ENCODE measurements at places on chromosomes 3 and 15.
A peak's percentile ranks its signal among the peaks of the same experiment; 100 is the strongest.

DNA sequence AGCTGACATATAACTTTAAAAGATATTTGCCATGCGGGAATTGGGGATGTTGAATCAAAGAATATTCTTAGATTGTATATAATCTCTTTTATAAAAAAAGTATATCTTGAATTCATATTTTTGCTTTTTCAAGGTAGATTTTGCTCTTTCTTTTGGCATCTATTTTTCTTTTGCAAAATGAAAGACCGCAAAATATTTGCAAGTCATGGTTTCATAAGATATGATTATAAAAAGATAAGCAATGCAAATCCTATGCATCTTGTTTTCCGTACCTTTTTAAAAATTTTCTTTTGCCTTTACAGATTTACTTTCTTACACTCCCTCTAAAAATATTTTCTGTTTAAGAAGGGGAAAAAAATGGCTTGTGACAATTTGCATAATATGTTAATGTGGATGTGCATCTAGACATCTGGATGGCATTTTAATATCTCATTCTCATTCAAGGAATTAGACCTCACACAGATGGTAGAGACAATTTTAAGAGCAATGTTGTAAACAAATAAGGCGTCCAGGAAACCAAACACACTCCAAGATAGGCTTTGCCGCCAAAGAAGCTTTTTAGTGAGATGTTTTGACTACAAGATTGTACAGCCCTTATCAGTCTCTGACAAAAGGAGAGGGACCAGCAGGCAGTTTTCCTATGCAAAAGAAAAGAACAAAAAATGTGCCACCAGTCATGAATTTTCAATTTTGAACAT lies 371.1 kb downstream of the CHL1 start:
- DNase-seq: no peak

GRCh38 chr3:41011854-41012253 lies 187.5 kb upstream of the CTNNB1 start:
- DNase-seq: no peak

DNA sequence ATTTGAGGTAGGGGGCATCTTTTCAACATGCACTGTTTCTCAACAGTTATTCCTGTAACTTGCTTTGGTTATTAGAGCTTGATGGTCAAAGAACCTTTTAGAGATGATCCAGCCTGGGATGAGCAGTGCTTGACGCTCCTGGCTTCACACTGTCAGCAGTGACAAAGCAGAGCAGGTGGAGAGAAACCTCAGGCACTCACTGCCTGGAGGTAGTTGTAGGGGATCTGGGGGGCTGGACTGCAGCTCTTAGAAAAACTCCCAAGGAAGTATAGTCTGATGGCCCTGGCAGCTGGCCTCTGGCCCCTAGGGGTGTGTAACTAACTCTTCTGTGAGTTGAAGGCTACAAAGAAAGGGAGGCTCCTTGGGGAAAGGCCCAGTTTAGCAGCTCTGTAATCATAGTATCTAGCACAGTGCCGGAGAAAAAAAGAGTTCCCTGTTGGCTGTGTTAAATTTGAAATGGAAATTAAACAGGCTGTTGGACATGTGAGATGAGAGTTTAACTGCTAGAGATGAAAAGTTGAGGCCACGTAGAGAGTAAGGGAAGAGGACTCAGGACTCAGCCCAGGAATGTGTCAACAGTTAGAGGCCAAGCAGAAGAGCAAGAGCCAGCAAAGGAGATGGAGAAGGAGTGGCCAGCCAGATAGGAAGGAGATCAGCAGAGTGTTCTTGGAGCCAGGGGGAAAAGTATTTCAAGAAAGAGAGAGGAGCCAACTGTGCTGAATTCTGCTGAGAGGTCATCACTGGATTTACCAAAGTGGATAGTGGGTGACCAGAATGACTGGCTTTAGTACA lies 14.2 kb downstream of the OXNAD1 start:
- DNase-seq: no peak

DNA sequence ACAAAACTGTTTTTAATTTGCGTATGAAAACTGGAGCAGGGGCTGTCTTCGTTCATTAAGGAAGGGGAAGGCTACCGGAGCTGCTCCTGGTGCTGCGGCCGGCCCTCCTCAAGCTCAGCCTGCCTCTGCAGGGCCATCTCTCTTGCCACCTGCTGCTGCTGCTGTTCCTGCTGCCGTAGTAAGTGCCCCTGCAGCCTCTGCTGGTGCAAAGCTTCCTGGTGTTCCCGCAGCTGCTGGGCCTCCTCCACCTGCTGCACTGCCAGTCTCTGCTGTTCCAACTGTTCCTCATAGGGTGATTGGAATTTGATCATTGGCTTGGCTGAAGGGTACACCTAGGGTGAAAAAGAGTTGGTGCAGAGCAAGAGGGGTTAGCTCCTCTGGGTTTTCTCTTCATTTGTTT lies 66.0 kb downstream of the GOLIM4 start:
- no peak for DNase-seq

DNA sequence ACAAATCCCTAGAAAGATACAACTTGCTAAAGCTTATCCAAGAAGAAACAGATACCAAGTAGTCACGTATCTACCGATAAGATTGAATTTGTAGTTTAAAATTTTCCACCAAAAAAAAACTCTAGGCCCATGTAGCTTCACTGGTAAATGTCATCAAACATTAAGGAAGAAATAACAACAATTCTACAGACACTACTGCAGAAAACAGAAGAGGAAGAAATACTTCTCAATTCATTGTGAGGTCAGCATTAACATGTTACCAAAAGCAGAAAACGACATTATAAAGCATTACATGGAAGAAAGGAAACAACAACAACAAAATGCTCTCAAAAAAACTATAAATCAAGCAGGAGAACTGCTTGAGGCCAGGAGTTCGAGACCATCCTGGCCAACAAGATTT lies 27.5 kb upstream of the TM4SF19 start:
- no peak for DNase-seq

DNA sequence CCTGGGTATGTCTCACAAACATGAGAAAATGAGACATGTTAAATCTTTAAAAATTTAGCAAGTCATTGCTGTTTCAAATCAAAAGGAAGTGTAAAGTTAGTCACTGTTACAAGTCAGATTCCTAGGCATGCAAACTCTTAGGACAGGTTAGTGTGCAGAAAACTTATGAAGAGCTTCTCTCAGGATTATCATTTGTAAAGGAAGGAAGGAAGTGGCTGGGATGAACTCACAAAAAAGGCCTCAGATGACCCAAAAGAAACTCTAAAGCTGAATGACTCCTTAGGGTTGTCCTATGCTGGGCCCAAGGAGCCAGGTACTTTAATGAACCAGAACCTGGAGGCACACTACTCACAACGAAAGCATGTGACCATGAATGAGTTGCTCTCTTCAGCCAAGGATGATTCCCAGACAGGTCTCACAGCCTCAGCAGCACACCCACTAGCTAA lies 25.0 kb downstream of the MSL2 start:
- DNase-seq: no peak

DNA sequence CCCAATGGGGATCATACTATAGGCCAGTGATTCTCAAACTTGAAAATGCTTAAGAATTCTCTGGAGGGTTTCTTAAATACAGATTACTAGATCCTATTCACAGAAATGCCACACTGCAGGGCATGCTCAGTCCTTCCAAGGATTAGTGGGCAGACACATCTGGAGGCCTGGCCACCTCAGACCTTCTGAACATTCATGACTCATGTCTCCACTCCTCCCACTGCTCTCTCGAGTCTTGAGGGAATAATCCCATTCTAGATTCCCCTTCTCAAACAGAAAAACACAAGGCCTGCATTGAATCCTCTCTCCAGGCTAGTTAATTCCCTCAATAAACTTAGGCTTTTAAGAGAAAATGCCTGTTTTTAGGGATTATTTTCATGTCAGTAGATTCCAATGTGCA lies 22.1 kb downstream of the ZNF621 start:
- DNase-seq: peak; percentile 35

DNA sequence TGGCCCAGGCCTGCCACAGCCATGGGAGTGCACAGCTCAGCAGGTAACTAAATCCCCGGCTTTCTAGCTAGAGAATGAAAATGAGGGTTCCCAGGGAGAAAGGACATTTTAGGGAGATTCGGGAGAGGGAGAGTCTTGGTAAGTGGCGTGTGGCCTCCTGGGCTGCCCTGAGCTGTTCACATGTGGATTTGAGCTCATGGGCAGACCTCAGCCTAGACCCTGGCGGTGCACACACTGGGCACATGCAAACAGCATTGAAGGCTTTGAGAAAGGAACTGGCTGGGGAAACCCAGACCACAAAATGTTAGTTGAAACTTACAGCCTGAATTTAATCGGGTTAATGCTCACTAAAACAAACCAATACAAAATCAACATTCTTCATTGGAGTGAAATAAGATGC lies 72.4 kb downstream of the TFRC start:
- DNase-seq: no peak

DNA sequence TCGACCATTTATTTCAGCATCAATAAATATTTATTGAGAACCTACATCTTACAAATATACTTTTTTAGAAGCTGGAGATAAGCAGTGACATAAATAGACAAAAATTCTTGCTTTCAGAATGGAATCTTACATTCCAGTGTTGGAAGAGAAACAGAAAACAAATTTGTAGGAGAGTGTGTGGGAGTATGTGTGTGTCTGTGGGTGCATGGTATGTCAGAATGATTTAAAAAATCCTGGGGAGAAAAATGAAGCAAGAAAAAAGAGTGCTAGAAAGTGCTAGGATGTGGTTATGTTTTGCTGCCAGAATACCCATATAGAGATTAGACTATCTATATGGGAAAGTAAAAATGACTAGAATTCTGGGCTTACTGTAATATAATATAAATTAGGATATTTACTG lies 561.7 kb upstream of the SGO1 start:
- DNase-seq: peak; percentile 28

- no peak for DNase-seq
Measured at GRCh38 chr15:72566973-72567372, 87.5 kb upstream of the GOLGA6B start.

GRCh38 chr3:179149406-179149867 lies 1.3 kb downstream of the PIK3CA start:
- DNase-seq: no peak

DNA sequence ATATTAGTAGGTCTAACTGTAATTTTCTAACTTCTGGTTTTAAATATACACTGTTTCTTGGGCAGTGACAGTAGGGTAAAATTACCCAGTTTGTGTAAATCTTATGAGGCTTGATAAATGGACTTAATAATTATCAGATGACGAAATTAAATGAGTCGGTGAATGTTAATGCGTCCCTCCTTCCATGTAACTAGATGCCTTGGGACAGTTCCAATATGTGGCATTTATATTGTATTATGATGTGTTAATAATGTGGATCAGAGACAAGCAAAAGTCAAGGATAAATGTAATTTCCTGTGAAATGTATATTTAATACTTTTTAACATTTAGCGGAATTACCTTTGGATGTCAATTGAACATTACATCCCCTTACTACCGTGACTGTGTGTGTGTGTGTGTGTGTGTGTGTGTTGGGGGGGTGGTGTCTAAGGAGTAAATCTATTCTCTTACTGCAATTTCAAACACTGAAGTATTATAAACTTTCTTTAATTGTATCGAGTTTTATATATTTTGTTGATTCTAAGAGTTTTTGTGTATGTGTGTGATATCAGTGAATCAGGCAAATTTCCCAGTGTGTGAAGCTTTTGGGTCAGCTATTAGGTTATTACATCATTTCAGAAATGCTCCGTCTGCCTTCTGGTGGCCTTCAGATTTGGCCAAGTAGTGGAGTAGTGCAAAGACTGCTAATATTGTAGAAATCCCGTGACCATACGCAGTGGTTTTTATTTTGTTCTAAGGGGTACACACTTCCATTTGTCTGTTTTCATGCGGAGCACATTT lies 50.1 kb downstream of the CNTN4 start:
- no peak for DNase-seq

DNA sequence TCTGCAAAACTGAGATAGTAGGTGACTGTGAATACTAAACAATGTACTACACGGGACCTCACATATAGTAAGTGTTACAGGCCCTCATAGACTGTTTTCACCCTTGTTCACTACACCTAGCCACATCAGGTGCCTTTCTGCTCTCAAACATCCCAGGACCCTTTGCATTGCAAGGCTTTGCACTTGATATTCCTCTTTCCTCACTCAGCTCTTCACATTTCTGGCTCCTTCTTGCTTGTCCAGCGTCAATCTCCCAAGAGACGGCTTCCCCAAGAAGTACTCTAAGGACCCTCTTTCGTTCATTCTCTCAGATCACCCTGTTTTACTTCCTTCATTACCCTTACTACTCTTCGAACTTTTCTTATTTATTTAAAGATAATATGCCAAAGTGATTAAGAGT lies 10.0 kb downstream of the DENND4A start:
- no peak for DNase-seq

DNA sequence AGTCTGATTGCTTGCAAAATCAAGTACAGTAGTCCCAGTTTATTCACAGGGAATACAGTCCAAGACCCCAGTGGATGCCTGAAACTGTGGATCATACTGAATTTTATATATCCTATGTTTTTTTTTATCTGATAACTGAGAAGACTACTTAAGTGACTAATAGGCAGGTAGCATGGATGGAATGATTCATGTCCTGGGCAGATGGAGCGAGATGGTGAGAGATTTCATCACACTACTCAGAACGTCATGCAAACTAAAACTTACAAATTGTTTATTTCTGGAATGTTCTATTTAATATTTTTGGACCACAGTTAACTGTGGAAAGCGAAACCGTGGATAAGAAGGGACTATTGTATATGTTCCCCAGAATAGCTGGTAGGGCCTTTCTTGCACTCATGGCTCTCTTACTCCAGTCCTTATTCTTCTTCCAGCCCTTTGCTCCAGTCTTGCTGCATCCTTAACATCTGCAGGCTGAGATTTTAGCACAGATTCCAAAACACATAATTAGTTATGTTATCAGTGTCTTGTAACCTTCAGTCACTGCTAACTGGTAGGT lies 290.0 kb downstream of the ADAMTSL3 start:
- DNase-seq: peak; percentile 8

GRCh38 chr15:65375871-65376607 lies 1.8 kb downstream of the IGDCC3 start:
- no peak for DNase-seq

DNA sequence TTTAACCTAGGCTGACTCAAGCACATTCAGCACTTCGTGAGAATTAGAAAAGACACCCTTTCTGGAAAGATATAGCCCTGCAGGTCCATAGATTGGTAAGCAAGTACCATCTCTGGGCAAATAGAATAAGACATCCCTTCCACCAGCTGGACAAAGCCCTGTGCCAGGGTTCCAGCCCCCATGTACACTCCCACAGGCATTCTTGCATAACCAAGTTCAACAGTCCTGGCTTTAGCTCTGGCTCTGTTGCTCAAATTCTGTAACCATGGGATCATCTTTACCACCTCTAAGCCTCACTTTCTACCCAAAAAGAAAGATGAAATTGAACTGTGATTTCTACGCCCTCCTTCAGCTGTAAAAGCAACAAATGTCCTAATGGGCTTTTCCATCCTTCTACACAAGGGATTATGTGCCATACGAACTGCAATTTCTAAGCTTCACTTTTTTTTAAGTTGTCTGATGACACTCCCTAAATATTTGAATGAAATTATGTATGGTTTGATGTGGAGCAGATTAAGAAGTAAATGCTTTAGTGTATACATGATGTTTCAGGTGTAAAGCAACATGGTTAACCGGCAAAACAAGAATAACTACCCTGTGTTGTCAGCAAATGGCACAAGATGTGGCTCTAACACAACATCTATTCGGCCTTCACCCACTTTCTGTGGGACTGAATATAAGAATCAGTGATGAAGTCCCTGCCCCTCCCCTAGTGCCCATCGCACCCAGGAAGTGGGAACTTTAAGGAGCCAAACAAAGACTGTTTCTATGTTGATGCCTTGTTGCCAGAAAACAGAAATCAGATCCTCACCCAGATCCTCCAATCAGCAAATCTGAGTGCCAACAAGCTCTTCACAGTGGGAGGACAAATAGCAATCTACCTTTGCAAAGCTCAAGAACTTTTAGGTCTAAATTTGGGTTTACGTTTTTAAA lies 165.7 kb downstream of the P3H2 start:
- no peak for DNase-seq

- no peak for DNase-seq
Measured at GRCh38 chr15:63362885-63363284, 18.8 kb downstream of the CA12 start.

Data from non-pigmented ciliary epithelial cell (primary cell).